Right lobe of liver (tissue), 6 donors: ENCODE measurements at places on chromosomes 12 and 14.

DNA sequence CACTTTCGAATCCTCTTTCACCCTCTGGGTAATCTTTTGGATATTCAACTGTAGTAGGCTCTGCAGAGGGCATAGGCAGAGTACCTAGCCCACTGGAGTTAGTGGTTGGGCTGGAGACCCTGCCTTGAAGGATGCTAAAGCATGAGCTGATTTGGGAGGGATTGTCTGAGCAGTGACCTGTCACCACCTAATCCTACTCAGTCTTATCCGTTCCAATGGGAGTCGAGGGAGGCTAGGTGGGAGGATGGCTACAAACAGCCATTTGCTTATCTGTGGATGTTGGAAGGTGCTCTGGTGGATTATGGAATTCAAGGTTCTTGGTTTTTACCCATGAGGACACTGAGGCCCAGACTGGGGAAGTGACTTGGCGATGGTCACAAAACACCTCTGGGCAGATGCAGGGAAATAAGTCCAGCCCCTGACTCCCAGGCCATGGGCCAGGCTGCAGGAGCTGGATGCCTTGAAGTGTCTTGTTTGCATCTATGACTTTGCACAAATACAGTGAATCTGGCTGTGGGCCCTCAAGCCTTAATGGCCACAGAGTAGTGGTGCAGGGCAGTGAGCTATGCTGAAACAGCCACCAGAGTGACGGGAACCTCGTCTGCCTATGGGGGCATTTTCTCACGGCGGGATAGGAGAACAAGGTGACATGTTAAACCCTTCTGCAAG is 3.7 kb downstream of the KMT5A start:
- no peak for DNase-seq

DNA sequence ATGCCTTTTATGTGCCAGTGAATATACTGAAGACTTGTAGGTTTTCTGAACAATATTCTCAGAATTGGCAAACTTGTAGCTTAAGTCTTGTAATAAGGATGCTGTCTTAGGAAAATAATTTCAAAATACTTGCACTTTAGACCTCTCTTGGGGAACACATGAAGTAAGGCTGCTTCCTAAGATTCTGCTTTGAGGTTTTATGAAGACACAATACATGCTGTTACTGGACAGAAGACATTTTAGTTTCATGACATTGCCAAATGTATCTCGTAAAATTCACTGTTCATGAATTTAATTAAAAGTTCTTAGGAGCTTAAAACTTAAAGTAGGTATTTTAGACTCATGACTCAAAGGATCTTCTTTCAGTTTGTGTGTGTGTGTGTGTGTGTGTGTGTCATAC is 80.7 kb downstream of the RAD51B start:
- no peak for DNase-seq

DNA sequence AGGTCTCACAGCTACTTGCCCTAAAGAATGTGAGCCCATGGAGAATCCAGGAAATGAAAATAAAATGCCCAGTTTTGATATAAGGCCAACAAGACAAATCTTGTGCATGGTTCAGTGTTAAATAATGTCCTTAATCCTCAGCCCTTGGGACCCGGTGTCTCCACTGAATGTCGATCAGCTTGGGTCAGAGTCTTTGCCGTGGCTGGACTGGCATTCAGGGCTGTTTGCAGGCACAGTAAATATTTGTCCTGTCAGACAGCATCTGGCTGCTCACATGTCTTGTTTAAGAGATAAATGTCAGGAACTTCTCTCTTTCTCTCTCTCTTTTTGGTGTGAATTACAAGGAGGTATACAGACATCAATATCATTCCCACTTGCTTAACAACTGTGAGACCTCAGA is 452.5 kb downstream of the FUT8 start:
- DNase-seq: no peak

- DNase-seq: peak; percentile 88
Observed at GRCh38 chr12:106247674-106248311, at the start of gene CKAP4. TSS of gene CKAP4 (minus strand) at chr12:106248020. CDS start at chr12:106247851, 169 bp downstream.

GRCh38 chr12:113424915-113425823 is 3.0 kb downstream of the SDSL start:
- no peak for DNase-seq

DNA sequence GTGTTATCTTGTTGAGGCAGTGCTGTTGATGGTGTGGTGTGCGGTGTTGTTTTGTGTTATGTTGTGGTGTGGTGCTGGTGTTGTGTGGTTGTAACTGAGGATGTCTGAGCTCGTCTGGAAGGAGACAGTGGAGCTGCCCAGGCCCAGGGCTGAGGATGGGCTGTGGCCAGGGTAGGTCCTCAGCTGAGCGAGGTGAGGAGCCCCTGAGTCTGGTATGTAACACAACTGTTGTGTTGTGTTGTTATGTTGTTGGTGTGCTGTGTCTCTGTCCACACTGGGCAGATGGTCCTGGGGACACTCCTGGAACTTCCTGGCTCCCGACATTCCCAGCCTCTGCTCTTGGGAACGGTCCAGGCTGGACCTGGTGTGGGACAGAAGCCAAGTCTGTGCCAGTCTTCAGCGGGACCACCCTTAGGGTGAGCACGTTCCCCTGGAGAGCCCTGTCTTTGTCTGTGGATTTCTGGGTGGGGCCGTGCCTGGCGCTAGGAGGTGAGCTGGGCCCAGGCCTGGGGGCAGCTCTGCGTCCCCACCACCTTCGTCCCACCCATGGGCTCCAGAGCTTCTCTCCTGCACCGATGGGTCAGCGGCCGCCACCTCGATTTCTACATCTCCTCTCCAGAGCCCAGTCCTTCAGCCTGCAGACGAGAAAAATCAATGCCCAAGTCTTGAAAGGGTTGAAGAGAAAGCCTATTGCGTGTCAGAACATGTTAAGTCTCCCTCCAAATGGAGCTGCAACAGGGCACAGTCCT is 27.4 kb upstream of the SFSWAP start:
- no peak for DNase-seq

GRCh38 chr12:107912421-107913004 is 138.0 kb downstream of the ASCL4 start:
- DNase-seq: peak; percentile 35

- no peak for DNase-seq
Observed at GRCh38 chr12:7395950-7396349, 48.0 kb downstream of the CD163L1 start.

- no peak for DNase-seq
Observed at GRCh38 chr12:16417058-16417457, 69.6 kb downstream of the MGST1 start.

DNA sequence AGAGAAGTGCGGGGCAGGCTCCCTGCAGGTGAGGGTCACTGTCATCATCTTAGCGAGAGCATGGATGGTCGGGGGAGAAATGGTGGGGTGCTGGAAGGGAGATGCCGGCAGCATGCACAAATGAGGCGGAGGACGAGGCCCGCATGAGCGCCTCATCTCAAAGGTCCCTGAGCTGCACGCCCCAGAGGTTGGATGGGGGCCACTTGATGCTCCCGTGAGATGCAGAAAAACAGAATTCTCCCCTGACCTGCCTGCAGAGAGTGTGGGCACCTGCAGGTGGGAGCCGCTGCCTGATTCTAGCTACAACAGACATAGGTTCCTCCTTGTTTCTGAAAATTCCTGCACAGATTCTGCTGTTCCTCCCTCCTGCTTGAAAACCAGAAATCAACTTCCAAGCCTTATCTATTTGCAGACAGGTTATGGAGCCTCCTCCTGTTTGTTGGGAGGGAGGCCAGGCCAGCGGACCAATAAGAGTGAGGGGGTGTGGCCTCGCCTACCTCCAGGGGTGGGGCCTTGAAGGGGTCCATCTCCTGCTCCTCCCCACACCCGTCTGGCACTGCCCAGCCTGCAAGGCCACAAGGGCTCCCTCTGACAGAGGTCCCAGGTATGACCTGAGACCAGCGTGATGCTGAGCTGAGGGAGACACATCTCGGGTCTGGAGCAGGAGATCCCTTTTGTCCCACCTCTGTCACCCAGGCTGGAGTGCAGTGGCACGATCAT is 67.2 kb downstream of the KDM2B start:
- DNase-seq: peak; percentile 94

DNA sequence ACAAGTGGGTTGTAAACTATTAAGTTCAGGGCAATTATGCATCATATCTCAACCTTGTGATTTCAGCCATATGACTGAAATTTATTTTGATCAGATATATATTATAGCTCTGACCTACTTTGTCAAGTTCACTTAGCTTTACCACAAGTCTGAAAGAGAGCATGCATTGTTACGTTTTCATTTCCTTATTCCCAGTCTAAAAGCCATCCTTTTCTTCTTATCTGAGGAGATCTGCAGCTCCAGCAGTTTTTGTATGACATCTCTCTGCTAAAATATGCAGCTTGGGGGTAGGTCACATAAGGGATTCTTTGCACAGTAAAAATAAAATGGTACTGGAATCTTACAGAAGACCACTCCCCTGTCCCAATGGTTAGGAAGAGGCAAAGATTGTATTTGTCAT is 1682.8 kb upstream of the FLRT2 start:
- no peak for DNase-seq

DNA sequence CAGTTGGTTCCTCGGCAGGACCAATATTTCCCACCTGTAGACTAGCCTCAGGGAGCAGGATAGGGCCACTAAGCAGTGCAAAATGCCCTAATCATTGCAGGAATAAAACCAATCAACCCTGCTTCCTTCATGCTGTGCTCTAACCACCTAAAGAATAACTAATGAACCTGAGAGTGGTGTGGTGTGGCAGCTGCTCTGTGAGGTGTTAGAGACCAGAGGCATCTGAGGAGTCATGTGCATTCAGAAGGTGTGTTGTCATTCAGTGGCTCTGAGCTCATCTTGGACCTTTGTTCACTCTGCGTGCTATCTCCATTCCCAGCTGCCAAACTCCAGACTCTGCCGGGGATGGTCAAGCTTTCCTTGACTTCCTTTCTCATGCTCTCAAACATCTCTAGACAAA is 136.7 kb upstream of the EGLN3 start:
- no peak for DNase-seq

DNA sequence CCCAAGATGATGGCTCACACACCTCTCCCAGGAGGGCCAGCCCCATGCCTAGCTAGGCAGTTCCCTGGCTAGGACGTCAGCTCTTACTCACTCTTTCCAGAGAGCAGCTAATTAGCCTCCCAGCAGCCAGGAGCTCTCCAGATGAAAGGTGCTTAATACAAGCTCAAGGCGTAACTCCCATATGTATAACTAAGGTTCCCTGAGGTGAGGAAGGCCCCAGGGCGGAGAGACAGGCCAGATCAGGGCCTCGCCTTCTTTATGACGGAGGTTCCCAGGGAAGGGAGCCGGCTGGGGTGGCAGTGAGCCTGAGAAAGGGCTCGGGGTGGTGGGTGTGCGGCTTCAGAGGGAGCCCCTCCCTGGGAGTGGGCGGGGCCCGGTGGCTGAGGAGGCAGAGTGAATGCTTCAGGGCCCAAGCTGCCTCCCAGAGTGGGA is 26.4 kb upstream of the ZFP36L1 start:
- DNase-seq: no peak

- DNase-seq: no peak
Observed at GRCh38 chr12:38638401-38638800, 267.0 kb downstream of the CPNE8 start.

DNA sequence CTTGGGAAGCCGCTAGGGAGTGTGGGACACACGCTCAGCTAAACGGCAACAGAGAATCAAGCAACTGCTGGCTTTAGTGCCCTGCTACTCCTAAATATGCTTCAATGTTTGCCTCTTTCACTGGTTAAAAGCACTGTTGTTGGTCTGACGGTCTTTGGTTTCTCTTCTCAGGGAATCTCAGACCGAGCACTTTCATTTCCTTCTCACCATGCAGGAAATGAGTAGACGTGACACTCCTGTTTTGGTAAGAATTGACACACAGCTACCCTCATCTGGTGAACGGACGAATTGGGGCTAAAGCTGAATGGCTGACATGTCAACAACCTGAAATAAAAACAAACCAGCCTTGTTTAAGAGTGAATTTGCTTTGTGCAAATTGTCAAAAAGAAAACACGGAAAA is 57.5 kb upstream of the PIWIL1 start:
- DNase-seq: no peak

DNA sequence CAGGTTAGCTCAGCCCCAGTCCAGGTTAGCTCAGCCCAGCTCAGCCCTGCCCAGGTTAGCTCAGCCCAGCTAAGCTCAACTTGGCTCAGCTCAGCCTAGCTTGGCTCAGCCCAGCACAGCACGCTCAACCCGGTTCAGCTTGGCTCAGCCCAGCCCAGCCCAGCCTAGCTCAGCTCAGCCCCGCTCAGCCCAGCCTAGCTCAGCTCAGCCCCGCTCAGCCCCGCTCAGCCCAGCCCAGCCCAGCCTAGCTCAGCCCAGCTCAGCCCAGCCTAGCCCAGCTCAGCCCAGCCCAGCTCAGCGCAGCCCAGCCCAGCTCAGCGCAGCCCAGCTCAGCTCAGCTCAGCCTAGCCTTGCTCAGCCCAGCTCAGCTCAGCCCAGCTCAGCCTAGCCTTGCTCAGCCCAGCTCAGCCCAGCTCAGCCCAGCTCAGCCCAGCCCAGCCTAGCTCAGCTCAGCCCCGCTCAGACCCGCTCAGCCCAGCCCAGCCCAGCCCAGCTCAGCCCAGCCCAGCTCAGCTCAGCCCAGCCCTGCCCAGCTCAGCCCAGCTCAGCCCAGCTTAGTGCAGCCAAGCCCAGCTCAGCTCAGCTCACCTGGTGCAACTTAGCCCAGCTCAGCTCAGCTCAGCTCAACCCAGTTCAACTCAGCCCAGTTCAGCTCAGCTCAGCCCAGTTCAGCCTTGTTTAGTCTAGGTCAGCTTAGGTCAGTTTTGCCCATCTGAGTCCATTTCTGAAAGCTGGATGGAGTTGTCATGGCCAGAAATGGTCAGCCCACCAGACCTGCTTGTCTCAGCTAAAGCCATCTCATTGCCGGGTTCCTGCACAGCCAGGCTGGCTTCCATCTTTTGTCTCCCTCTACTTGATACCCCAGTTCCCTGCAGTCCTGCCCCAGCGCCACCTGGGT is 333.6 kb downstream of the TMEM121 start:
- DNase-seq: peak; percentile 29

GRCh38 chr14:77892381-77892871 is 92.5 kb downstream of the ADCK1 start:
- no peak for DNase-seq

DNA sequence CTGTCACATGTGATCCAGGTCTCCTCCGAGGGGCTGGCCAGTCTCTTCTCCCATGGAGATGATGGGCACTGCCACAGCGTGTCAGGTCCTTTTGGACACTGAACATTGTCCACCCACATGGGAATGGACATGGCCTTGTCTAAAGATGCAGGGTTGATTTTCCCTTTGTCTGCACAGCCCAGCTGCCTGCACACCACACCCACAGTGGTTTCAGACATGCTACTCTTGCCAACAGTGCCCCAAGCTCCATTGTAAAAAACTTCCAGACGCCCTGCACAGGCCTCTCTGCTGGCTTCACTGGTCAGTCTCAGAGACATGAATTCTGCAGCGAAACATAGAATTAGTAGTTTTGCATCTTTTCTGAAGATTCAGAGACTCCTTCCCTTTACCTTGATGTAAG is 18.5 kb downstream of the CD163 start:
- no peak for DNase-seq

GRCh38 chr12:32334371-32334777 is 65.0 kb upstream of the FGD4 start:
- DNase-seq: no peak
